ENCODE measurements at places on chromosomes 3 and 15.
A peak's percentile ranks its signal among the peaks of the same experiment; 100 is the strongest.

- no peak overlapping the region for H3K27ac ChIP-seq
- no peaks in the 10 kb centered on the region for H3K27me3 ChIP-seq
- no peak overlapping the region for H3K4me3 ChIP-seq
- no peaks in the 10 kb centered on the region for H3K36me3 ChIP-seq
Observed at GRCh38 chr3:15092686-15093085, 6.3 kb downstream of the RBSN start.

DNA sequence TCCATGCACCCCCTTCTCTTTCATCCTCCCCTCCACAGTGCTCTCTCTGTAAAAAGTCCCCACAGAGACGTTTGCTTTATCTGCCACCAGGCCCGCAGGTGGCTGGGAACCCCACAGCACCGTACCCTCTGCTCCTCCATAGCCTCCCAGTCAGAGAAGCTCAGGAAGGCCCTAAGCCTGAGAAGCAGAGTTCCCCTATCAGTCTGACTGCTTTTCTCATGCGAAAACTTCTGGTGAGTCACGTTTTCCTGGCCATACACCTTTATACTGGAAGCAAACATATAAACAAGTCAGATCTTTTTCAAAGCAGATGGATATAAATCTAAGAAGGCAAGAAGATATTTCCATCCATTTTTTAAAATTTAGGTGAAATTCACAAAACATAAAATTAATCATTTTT lies 51.5 kb upstream of the MEF2A start:
- H3K4me3 ChIP-seq = no peak overlapping the region
- no peaks in the 10 kb centered on the region for H3K27me3 ChIP-seq
- H3K27ac ChIP-seq = no peak overlapping the region
- no peak for DNase-seq
- no peaks in the 10 kb centered on the region for H3K4me1 ChIP-seq
- no peaks in the 10 kb centered on the region for H3K36me3 ChIP-seq

DNA sequence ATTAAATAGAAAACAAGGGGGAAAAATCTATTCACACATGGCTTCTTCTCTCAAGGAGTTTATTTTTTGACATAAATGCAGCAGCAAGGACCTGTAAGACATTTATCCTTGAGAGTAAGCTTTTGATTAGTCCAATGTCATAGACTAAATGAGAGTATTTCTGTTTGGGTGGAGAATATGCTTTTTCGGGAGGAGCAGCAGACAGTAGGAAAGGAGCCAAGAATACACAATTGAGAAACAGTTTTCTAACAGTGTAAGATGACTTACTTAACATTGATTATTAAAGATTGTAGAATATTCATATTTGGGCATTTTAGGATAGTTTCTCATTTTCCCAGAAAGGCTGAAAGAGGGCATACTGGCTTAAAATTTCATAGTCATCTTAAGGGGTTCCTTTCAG lies 65.9 kb upstream of the PAQR5 start:
- no peaks in the 10 kb centered on the region for H3K36me3 ChIP-seq
- H3K4me1 ChIP-seq = no peaks in the 10 kb centered on the region
- no peak overlapping the region for H3K27ac ChIP-seq
- H3K4me3 ChIP-seq = no peak overlapping the region
- H3K27me3 ChIP-seq = no peaks in the 10 kb centered on the region

GRCh38 chr15:58355973-58356372 lies 75.8 kb upstream of the LIPC start:
- no peak overlapping the region for H3K4me3 ChIP-seq
- no peaks in the 10 kb centered on the region for H3K36me3 ChIP-seq
- no peaks in the 10 kb centered on the region for H3K4me1 ChIP-seq
- H3K27me3 ChIP-seq = no peaks in the 10 kb centered on the region
- no peak for DNase-seq

DNA sequence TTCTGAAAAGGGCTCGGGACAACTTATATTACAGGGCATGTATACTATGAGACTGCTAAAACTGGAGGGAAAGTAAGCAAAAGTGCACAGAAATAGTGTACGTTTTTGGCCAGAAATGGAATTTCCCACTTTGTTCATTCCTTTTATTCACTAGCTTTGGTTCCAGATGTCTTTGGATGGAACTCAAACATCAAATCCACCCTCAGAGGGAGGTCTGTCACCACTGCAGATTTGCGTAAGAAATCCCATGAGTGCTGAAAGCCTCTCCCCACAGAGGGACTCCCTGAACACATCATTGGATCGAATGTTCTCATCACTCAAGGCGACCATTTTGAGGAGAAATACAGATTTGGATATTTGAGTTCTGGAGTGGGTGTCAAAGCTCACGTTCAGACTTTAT lies 71.6 kb downstream of the FEM1B start:
- DNase-seq = no peak
- no peaks in the 10 kb centered on the region for H3K36me3 ChIP-seq
- peak overlapping the region; percentile 51 for H3K27ac ChIP-seq

- no peaks in the 10 kb centered on the region for H3K4me1 ChIP-seq
- no peak for DNase-seq
- H3K4me3 ChIP-seq = no peak overlapping the region
- H3K27ac ChIP-seq = no peak overlapping the region
- no peaks in the 10 kb centered on the region for H3K36me3 ChIP-seq
- H3K27me3 ChIP-seq = no peaks in the 10 kb centered on the region
Observed at GRCh38 chr3:186986816-186987215, 56.5 kb downstream of the ST6GAL1 start.

DNA sequence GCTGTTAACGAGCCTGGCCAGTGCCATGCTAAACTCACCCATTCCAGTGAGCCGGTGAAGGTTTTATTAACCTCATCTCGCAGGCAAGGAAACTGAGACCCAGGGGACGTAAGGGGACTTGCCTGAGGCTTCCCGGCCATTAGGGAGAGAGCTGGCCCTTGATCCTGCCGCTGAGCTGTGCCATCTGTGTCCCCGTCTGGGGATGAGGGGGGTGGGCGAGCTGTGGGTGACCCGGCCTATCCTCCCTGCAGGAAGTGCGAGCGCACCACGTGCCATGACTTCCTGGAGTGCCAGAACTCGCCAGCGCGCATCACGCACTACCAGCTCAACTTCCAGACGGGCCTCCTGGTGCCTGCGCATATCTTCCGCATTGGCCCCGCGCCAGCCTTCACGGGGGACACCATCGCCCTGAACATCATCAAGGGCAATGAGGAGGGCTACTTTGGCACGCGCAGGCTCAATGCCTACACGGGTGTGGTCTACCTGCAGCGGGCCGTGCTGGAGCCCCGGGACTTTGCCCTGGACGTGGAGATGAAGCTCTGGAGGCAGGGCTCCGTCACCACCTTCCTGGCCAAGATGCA lies 88.5 kb downstream of the FBLN2 start:
- no peak overlapping the region for H3K4me3 ChIP-seq
- no peaks in the 10 kb centered on the region for H3K27me3 ChIP-seq
- H3K36me3 ChIP-seq = no peaks in the 10 kb centered on the region

GRCh38 chr15:87973501-87974215 lies 282.9 kb downstream of the NTRK3 start:
- H3K36me3 ChIP-seq = no peaks in the 10 kb centered on the region
- H3K27ac ChIP-seq = no peak overlapping the region
- H3K4me3 ChIP-seq = no peak overlapping the region
- DNase-seq = no peak
- no peaks in the 10 kb centered on the region for H3K4me1 ChIP-seq

DNA sequence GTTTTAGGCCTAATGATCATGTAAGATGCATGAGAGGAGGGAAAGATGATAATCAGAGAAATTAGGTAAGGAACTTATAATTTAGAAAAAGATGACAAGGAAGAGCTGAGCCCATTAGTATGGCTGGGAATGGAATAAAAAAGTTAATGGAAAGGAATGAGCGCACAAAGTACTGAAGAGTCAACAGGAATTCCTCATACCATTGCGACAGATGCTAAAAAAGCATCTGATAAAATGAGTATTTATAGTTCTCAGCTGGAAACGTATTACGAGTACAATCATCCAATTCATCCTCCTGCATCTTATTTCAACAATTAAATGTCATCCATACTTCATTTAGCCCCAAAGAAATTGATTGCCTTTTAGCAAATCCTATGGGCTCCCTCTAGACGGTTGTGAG lies 58.9 kb downstream of the TMCC1 start:
- no peak for DNase-seq
- H3K27me3 ChIP-seq = no peaks in the 10 kb centered on the region
- no peaks in the 10 kb centered on the region for H3K4me1 ChIP-seq

Measured in uterus (tissue), 4 donors.